ENCODE measurements at places on chromosomes 7 and 10. TPM values are rescaled to one million over a fixed set of nuclear protein-coding genes. Genes with fewer than 3 reads are reported as not detected.

ANKRD61 gene
- not detected for total RNA-seq

DNA sequence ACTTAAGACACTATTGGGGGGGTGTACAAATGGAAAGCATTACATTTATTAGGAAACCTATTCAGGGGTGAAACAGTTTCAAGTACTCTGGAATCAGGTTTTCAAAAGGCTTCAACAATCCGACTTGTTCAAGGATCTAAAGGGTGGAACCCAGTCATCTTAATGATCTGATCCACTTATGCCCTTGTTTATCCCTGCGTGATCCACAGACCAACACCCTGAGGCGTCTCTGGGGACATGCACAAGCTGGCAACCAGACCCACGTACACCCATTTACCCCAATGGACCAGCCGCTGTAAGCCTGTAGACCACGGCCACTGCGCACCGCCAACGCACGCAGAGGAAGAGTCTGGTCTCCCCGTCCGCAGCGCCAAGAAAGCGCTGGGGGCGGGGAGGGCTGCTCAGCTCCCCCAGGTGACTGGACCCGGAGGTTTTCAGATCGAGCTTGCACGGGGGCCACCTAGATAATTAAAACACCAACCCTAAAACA, 13.4 kb downstream of the HNRNPF start:
- H3K4me3 ChIP-seq: no peak overlapping the region
- peak overlapping the region; percentile 97 for H3K27ac ChIP-seq
- peaks cover 5% of the 10 kb centered on the region for H3K36me3 ChIP-seq
- H3K27me3 ChIP-seq: no peaks in the 10 kb centered on the region
- H3K4me1 ChIP-seq: peaks cover 53% of the 10 kb centered on the region

DNA sequence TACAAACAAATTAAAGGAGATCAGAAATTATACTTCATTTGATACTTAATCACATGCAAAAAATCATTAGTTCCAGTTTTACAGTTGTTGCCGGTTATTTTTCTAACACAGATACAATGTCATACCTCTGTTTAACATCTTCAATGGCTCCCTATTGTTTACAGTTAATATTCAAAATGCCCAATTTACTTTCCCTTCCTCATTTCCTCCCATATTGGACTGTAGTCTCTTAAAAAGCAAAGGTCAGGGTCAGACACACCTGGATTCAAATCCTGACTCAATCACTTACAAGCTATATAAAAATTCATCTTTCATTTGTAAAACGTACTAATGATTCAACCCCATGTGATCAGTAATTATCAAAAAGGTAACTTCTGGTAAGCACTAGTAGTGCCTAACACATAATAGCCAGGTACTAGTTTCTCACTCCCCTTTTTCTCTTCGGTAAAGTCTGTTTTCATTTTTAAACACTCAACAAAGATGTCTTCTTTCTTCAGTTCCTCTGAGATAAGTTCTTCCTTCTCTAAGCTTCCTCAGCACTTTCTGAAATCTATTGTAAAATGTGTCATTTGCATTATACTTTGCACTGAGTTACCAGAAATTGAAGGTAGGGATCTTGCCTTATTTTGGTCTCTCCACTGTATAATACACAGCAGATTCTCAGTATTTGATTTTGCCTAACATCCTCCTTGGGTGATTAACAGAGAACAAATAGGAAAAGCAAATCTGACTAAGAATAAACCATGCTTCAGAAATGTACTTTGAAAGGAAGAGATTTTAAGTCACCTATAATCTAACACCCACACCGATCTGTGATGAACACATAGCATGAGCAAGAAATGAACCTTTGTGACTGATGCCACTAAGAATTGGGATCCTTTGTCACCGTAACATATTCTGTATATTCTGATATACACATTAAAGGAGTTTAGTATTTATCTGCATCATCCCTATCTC, 16.1 kb downstream of the KMT2C start:
- H3K4me3 ChIP-seq: no peak overlapping the region
- H3K27ac ChIP-seq: peak overlapping the region; percentile 35
- peaks cover 20% of the 10 kb centered on the region for H3K4me1 ChIP-seq
- DNase-seq: peak; percentile 17

GPRIN2 gene
- not detected for total RNA-seq

DNA sequence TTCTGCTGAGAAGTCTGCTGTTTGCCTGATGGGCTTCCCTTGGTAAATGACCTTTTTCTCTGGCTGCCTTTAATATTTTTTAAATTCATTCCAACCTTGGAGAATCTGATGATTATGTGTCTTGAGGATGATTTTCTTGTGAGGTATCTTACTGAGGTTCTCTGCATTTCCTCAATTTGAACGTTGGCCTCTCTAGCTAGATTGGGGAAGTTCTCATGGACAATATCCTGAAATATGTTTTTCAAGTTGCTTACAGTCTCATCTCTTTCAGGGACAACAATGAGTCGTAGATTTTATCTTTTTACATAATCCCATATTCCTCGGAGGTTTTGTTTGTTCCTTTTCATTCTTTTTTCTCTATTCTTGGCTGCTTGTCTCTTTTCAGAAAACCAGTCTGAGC, 208.4 kb downstream of the KIF20B start:
- H3K4me3 ChIP-seq: no peak overlapping the region
- H3K27me3 ChIP-seq: no peaks in the 10 kb centered on the region
- DNase-seq: no peak
- H3K4me1 ChIP-seq: peaks cover 7% of the 10 kb centered on the region

DNA sequence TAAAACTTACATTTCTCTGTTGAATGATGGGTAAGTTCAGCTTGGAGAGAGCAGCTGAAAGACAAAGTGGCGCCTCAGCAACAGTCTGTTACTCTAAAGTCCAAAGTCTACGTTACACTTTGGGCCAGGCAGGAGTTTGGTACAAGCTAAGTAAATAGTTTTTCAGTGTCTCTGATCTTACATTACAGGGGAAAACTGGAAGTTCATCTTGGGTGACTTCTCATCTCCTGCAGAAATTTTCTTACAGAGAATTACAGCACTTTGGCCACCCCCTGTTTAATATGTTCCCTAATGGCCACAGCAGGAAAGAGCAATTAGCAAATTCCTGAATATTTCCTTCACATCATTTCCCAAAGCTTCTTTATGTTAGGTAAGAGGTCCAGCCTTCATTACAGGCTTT, 67.1 kb downstream of the ABCC2 start:
- no peaks in the 10 kb centered on the region for H3K36me3 ChIP-seq
- no peak for DNase-seq
- H3K4me1 ChIP-seq: no peaks in the 10 kb centered on the region

EFCAB10 gene
- not detected for total RNA-seq

GRCh38 chr10:46283580-46284285, 3.1 kb upstream of the ANTXRL start:
- H3K27me3 ChIP-seq: peaks cover 26% of the 10 kb centered on the region
- H3K27ac ChIP-seq: no peak overlapping the region
- peaks cover 20% of the 10 kb centered on the region for H3K4me1 ChIP-seq
- no peak overlapping the region for H3K4me3 ChIP-seq

All from B cell (primary cell).